ENCODE measurements at places on chromosomes 1 and 21. TPM values are rescaled to one million over a fixed set of nuclear protein-coding genes. Genes with fewer than 3 reads are reported as not detected.

CLEC20A gene
- total RNA-seq, result not detected

- no peak for DNase-seq
Measured at GRCh38 chr1:39144924-39145323, 59.6 kb upstream of the MACF1 start.

GRCh38 chr1:6546326-6546725, 8.0 kb downstream of the NOL9 start:
- no peak for DNase-seq

GRCh38 chr1:14441302-14441741, 157.2 kb upstream of the KAZN start:
- DNase-seq, result no peak

DNA sequence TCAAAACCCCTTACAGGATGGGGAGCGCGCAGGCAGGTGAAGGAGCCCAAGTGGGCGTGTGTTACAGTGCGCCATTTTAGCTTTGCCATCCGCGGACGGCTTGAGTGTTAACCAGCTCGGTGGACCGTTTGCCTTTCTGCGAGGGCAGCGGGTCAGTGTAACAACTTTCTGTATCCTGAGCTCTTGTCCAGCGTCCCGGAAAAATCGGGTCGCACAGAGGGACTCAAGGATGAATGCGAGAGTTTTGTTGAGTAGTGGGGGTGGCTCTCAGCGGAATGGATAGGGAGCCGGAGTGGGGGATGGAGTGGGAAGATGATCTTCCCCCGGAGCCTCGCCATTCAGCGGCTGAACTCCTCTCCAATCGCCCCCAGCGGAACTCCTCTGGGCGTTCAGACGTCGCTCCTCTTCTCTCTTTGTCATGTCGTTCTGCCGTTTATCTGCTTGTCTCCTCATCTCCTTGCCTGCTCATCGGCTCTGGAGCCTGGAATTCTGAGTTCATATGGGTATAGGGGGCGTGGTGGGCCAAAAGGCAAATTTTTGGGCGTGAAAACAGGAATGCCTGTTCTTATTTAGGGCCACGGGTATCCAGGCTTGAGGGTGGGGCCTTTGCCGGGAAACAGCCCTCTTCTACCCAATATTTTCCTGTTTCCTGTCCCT, 295.4 kb downstream of the CTH start:
- no peak for DNase-seq

GRCh38 chr1:175078629-175079028, 11.0 kb downstream of the TNN start:
- no peak for DNase-seq

- DNase-seq, result no peak
Measured at GRCh38 chr1:235831148-235831547, 35.6 kb downstream of the LYST start.
